ENCODE measurements at places on chromosomes 1 and 21.

GRCh38 chr1:158019171-158019868 is 25.9 kb downstream of the KIRREL1 start:
- no peak for DNase-seq

- DNase-seq, result no peak
These were observed 251.0 kb downstream of the LRRIQ3 start for GRCh38 chr1:73947009-73947408.

- DNase-seq, result no peak
These were observed 91.0 kb downstream of the OLFML2B start for GRCh38 chr1:161932668-161933067.

DNA sequence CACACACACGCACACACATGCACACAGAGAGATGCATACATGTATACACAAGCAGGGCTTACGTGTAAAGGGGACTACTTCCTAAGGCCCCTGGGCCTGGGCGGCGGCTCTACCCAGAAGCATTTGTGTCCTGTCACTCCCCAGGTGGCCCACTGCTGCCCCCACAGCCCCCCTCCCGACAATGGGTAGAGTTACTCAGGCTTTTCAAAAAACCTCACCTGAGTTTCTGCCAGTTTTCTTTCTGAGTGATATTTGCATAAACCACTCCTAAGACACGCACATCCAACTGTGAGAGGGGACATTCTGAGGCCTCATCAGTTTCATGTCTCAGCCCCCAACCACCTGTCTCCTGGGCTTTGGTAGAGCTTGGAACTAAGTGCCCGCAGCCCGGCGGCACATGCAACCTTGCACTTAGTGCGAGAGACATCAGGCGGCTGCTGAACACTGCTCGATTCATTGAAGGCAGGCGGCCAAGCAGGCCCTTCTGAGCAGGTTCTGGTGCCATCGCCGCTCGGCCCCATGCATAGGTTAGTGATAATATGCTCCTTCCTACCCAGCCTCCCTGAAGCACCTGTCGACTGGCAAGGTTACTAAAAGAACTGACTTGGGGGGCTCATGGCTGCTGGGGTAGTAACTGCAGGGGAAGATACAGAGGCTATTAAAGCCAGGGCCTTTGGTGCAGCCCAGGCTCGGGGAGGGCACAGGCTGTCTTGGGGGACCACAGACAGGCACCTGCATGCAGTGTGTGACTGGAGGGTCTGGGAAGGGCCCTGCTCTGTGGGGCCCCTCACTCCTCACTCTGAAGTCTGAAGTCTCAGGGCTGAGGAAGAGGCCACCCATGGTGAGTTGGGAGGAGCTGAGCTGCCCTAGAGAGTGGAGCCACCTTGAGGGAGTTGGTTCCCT is 364.2 kb upstream of the VAMP3 start:
- DNase-seq, result no peak

DNA sequence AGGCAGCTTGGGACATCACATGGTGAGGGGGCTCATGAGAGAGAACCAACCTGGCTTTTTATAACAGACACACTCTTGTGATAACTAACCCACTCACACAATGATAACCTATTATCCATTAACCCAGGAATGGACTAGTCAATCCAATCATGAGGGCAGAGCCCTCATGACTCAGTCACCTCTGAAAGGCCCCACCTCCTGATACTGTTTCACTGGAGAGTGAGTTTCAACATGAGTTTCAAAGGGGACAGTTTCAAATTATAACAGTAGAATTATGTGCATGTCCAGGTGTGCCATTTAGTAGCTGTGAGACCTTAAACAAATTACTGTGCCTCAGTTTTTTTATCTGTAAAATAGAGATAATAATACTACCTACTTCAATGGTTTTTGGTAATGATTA is 47.6 kb upstream of the PPP2R5A start:
- no peak for DNase-seq

DNA sequence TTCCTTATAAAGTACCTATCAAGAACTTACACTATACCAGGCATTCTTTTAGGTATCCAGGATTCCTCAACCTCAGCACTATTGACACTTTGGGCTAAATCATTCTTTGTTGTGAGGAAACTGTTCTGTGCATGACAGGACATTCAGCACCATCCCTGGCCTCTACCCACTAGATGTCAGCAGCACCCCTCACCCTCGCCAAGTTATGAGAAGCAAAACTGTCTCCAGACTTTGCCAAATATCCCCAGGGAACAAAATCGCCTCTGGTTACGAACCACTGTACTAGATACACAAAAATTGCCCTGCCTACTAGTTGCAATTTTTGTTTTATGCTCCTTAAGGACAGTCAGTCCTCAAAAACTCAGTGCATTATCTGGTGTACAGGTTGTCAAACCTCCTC is 35.7 kb downstream of the PALMD start:
- no peak for DNase-seq

- no peak for DNase-seq
These were observed 41.7 kb downstream of the WDR4 start for GRCh38 chr21:42837421-42838211.

DNA sequence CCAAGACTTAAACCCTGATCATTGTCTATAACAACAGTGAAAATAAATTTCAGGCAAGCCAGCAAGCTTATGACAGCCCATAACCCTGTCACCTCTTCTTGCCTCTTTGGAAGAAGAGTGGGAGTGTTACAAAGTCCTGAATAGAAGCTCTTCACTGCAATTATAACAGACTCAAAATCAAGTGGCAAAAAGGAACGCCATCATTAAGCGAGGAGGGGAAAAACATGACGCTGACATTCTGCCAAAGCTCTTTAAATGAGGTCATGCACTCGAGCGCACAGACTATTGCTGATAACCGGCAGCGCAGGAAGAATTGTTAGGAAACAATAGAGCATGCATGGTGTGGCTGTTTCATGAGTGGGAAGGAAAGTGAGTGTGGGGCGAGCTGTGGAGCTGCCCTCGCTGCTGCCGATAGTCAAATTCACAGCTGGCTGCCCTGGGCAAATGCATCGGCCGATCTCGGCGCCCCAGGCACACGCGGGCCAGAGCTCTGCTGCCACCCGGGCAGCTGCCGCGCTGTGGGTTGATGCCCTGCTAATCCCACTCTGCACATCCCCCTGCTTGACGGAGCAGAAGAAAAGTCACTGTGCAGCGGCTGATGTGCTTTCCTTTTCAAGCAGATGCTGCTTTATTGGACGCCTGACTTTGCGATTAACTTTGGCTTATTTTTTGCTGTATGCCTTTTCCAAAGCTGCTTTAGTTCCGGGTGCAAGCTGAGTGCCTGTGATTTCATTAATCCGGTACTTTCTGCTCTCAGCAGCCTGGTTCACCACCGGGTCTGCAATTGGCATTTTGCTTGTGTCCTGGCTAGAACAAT is 102.4 kb upstream of the ST6GALNAC5 start:
- no peak for DNase-seq

- no peak for DNase-seq
These were observed 12.1 kb upstream of the DEGS1 start for GRCh38 chr1:224170748-224171478.

GRCh38 chr21:39863111-39863510 is 4.1 kb upstream of the PCP4 start:
- DNase-seq, result no peak

- no peak for DNase-seq
These were observed 58.1 kb upstream of the STUM start for GRCh38 chr1:226490426-226490809.

DNA sequence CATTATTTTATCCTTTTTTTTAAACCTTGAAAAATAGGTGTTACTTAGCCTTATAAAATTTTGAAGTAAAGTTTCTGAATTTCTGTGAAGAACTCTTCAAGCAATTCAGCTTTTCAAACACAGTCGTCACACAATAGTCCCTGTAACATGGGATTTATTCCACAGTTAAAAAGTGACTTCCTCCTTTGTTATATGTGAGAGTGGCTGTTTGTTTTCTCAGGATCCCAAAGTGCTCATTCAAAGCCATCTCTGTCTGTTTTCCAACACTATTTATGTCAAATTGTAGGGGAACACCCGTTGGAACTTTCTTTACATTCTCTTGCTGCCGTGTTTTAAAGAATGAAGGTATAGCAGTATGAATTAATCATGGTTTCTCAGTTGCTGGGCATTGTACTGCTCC is 80.8 kb upstream of the GPR52 start:
- DNase-seq, result no peak

DNA sequence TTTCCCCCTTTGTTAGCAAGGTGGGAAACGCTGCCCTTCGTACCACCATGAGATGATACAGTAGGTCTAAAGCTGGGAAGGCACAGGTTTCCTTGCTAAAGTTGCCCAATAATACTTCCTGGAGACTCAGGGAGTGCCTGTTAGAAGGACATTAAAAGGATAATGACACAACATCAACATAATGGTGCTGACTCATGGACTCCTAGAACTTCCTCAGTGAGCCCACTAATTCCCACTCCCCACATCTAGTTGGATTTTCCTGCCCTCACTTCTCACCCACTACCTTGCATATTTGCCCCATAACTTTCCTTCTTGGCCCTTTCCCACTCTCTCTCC is 17.5 kb downstream of the CFAP45 start:
- no peak for DNase-seq

DNA sequence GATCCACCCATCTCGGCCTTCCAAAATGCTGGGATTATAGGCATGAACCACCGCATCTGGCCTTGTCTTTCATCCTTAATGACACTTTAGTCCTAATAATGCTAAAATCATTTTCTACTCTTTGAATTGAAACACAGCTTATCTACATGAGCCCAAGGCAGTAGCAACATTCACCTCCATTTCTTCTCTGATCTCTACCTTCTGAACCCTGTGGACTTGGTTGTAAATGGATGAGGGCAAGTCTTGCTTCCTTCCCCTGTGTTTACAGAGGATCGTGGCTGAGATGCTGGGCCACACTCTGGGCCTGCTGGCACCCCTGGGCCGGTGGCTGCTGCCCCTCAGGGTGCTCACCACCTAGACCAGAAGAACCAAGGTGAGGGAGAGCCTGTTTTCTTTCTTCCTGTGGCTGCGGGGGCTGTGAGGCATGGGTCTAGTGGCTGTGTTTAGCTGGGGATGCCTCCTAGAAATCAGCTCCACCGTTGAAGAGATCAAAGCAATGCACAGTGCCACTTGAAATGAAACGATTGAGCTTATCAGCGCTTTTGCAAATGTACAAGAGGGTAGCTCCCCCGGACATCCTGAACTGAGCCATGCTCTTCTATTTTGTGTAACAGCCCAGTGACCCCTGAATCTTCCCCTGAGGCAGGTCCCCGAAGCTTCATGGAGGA is 32.2 kb upstream of the LGALS8 start:
- no peak for DNase-seq

GRCh38 chr1:93701629-93702028 is 20.0 kb upstream of the BCAR3 start:
- no peak for DNase-seq

GRCh38 chr1:155681776-155682175 is 6.8 kb downstream of the YY1AP1 start:
- DNase-seq, result no peak

DNA sequence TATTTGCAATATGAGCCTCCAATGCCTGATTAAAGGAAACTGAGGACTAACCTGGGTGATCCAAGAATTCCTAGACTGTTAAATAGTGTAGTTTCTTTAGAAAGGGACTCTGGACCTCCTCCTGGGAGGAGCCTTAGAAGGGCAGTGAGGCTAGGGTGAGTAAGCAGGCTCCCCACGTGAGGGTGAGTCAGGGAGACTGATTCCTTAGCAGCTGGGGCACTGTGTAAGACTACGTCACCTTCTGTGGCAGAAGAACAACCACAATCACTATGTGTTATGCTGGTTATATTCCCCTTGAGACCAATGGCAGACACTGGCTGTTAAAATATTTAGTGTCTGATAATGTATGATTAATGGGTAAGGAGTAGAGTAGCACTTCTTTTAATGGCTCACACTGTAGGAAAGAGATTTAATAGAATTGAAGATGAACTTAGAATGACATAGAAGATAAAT is 53.3 kb upstream of the SYT14 start:
- no peak for DNase-seq

- no peak for DNase-seq
These were observed 86.9 kb downstream of the SMYD2 start for GRCh38 chr1:214367841-214368240.

- DNase-seq, result no peak
These were observed 4.7 kb downstream of the S100A2 start for GRCh38 chr1:153560771-153561465.

GRCh38 chr21:31660259-31660565 is 719 bp downstream of the SOD1 start:
- no peak for DNase-seq

DNA sequence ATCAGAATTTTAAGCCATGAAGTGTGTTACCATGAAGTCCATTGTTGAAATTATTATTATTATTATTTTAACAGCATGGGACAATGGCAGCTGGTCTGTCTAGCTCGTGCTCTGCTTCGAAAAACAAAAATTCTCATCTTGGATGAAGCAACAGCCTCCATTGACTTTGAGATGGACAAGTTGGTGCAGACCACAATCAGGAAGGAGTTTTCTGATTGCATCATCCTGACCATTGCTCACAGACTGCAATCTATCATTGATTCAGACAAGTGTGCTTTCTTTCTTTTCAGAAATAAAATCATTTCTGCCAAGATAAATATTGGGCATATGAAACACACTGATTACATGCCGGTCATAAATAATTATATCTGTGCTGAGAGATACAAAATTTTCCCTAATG is 21.0 kb downstream of the HSPA13 start:
- DNase-seq, result no peak

- DNase-seq, result no peak
These were observed 520 bp upstream of the MR1 start for GRCh38 chr1:181033128-181033798.

- DNase-seq, result no peak
These were observed 3.3 kb upstream of the UTP11 start for GRCh38 chr1:38009088-38009840.

DNA sequence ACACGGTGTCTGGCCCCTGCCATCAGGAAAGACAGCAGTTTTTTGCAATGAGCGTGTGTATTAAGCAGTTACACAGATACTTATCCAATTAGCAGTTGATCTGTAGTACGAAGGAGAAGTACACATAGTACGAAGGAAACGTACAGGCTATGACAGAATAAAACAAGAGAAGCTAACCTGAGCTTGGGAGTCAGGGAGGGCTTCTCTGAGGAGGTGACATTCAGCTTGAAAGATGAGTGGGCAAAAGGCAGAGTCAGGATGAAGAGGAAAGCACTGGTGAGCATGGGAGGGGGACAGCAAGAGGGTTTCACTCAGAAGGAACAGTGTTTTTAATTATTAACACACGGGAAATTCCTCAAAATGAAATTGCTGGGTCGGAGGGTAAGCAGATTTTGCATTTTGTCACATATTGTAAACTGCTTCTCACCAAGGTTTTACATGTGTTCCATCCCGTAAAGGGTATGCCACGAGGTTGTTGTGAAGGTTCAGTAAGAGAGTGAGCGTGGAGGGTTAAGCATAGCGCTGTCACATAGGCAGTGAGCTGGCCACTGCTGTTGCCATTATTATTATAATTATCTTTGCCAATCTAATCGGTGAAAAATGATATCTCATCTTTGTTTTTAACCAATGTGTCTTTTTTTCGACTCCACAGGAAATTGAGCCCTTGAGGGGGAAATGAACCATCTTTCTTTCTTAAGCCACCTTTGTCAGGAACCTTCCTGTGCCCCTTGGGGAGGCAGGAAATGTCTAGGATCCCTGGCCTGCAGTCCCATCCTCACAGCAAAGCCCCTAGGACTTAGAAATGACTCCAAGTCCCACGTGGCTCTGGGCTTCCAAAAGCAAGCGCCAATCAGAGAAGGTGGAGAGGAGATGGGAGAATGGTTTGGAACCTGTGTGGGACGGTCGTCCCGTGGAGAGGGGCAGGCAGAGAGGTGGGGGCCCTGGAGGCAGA is 47.3 kb upstream of the POU3F1 start:
- DNase-seq, result no peak

GRCh38 chr1:187960125-187960638 is 1131.4 kb downstream of the PLA2G4A start:
- DNase-seq, result no peak

GRCh38 chr1:98260412-98260811 is 339.6 kb upstream of the DPYD start:
- no peak for DNase-seq

- DNase-seq, result no peak
These were observed 362.4 kb downstream of the NEGR1 start for GRCh38 chr1:71919811-71920509.

Measured in stimulated activated CD8-positive, alpha-beta memory T cell treated with anti-CD3 and anti-CD28 coated beads, Interleukin-7, amount 100 ng/mL, for 1 hour (primary cell).